Activated CD4-positive, alpha-beta T cell treated with anti-CD3 and anti-CD28 coated beads, Interleukin-2, amount 10 ng/mL, durations not matched to agents 7 days and 5 days (primary cell): ENCODE measurements at places on chromosomes 2 and 18. TPM values are rescaled to one million over a fixed set of nuclear protein-coding genes. Genes with fewer than 3 reads are reported as not detected.

DNA sequence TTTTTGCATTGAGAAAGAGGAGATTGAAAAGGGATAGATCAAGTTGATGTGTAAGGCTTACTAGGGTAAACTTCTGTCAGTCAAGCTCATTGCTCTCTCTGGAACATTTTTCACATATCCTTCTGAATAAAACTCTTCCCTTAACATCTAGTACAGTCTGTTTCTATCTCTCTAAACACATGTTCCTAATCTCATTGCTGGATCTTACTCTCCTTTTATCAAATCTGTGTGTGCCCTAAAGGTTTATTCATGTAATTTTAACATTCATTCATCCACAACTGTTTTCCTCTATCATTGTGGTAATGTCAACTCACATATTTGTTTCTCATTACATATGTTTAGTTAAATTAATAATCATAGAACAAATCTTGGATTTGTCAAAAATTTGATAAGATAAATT, 277.9 kb upstream of the GULP1 start:
- H3K36me3 ChIP-seq, result no peaks in the 10 kb centered on the region
- H3K27ac ChIP-seq, result no peak overlapping the region
- H3K4me1 ChIP-seq, result no peaks in the 10 kb centered on the region
- no peak for DNase-seq

DNA sequence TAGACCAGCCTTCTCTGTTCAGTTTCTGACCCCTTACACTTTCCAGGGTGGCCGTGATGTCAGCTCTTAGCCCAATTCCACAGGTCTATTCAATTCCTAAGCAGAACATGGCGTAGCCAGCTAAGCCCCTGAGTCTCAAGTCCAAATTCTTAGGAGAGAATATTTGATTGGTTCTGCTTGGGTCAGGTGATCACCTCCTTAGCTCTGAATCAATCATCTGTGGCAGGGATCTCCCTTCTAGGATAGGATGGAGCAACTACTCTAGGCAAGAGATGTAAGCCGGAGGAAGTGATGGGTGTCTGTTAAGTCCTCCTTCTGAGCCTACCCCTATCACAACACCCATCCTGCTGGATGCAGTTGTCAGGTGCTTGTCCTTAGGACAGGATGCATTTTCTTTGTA, 11.1 kb downstream of the UCN start:
- no peaks in the 10 kb centered on the region for H3K36me3 ChIP-seq
- H3K27me3 ChIP-seq, result peaks cover 15% of the 10 kb centered on the region
- no peak overlapping the region for H3K27ac ChIP-seq
- no peak for DNase-seq
- no peaks in the 10 kb centered on the region for H3K4me1 ChIP-seq

DNA sequence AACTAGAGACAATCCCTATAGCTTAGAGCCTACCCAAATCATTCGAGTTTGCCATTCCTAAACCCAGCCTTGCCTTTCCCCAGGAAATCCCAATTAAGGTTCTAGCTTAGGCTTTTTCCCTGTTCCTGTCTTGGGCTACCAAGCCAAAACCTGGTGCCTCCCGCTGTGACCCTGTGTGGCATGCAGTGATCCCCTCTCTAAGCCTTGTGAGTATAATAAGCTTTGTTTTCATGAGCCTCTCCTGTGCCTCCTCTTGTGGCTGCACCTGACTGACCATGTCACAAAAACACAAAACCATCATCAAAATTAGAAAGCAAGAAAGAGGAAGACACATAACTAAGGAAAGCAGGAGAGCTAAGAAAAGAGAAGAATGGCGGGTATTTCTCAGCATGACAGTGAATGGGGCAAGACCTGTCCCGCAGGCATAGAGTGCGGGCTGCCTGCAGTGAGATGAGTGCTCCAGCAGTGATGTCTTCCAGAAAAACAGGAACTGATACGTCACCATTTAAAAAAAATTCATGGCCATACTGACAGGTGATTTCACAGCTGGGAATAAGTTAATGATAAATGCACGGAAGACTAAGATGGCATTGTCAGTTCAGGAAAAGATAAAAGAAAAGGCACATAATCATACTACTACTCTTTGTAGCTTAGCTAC, 9.2 kb upstream of the PAIP2B start:
- no peaks in the 10 kb centered on the region for H3K36me3 ChIP-seq
- H3K4me1 ChIP-seq, result no peaks in the 10 kb centered on the region
- no peak for DNase-seq
- H3K4me3 ChIP-seq, result no peak overlapping the region
- H3K27ac ChIP-seq, result no peak overlapping the region

DNA sequence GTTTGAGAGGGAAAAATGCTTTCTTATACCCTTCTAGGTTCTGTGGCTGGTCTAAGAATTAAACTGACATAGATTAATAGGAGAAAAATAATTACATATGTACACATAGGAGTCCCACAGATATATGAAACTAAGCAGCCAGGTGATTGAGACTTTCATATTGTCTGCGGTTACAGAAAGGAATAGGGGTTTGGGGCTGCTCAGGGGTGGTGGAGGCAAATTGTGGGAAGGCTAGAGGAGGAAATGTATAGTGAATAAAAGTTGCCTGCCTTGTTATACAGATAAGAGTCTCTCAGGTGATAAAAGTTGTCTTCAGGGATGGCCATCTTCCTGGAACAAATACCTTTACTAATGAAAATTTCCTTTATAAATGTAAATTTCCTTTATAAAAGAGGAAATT, 28.6 kb downstream of the MDH1 start:
- H3K27me3 ChIP-seq, result peaks cover 13% of the 10 kb centered on the region
- H3K4me1 ChIP-seq, result no peaks in the 10 kb centered on the region
- DNase-seq, result no peak
- H3K4me3 ChIP-seq, result no peak overlapping the region

DNA sequence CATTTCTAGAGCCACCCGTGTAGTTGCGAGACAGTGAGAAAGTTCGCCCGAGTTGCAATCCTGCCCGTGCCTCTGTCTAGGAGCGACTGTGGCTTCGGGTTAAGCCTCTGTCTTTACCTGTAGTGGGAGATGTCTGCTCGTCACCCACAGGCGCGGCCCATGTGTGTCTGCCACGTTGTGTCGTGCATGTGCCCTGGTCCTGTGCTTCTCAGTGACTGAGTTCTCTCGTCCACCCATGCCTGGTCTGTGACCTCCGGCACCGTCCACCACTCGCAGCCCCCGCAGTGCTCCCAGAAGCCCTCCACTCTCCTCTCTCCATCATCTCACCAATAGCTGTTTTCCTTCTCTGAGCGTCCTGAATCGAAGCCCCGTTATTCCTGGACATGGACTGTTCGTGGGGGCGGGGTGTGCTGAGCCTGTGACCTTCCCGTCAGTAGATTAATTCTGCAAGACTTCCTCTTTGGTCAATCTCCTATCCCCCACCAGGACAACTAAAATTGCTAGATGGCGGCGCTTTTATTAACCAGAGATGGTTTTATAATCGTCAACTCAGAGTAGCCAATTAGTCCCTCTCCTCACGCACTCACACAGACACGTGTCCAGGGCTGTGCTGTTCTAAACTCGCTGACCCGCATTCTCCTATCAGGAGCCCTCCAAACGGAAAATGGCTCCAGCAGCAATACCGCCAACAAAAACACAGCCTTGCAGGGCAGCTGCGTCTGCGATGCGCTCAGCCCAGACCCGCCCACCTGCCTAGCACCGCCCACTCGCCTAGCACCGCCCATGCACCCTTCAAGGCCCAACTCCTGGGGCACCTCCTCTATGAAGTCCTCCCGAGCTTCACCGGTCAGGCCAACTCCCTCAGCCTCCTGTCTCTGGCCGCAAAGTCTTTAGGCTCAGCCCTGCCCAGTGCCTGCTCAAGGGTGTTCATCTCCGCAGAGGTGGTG, 119.4 kb downstream of the TWIST2 start:
- H3K27me3 ChIP-seq, result peaks cover 1% of the 10 kb centered on the region
- H3K4me3 ChIP-seq, result no peak overlapping the region
- no peaks in the 10 kb centered on the region for H3K4me1 ChIP-seq
- no peak for DNase-seq

DNA sequence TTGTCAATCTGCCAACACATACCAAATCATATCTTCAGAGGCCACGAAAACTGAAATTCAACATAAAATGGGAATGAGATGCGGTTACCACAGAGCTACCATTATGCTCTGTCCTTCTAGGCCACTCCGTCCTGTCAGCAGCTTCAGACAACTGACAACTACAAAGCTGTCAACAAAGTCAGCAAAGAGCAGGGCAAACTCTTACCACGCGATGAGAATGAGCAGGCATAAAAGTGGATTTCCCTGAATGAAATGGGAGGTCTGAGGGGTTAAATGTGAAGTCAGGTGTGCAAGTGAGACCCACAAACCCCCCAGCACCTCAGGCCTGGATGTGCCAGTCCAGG, 130.1 kb downstream of the LNPK start:
- no peaks in the 10 kb centered on the region for H3K4me1 ChIP-seq
- no peaks in the 10 kb centered on the region for H3K36me3 ChIP-seq
- peaks cover 8% of the 10 kb centered on the region for H3K27me3 ChIP-seq
- no peak overlapping the region for H3K4me3 ChIP-seq

- H3K27me3 ChIP-seq, result peaks cover 22% of the 10 kb centered on the region
- H3K36me3 ChIP-seq, result no peaks in the 10 kb centered on the region
Measured at GRCh38 chr2:118319271-118319684, 231.0 kb downstream of the INSIG2 start.

Gene ARHGAP28
- not detected for total RNA-seq

Gene SPATA3
- 0.71 TPM for total RNA-seq

- H3K27ac ChIP-seq, result no peak overlapping the region
- H3K27me3 ChIP-seq, result peaks cover 4% of the 10 kb centered on the region
- no peak overlapping the region for H3K4me3 ChIP-seq
- H3K4me1 ChIP-seq, result no peaks in the 10 kb centered on the region
Measured at GRCh38 chr2:195304310-195304709, 352.7 kb upstream of the SLC39A10 start.

GRCh38 chr2:234091432-234091879, 41.0 kb downstream of the SPP2 start:
- DNase-seq, result no peak
- H3K36me3 ChIP-seq, result peaks cover 1% of the 10 kb centered on the region
- H3K4me3 ChIP-seq, result no peak overlapping the region
- no peaks in the 10 kb centered on the region for H3K4me1 ChIP-seq
- H3K27ac ChIP-seq, result no peak overlapping the region

Gene FOXI3
- not detected for total RNA-seq

DNA sequence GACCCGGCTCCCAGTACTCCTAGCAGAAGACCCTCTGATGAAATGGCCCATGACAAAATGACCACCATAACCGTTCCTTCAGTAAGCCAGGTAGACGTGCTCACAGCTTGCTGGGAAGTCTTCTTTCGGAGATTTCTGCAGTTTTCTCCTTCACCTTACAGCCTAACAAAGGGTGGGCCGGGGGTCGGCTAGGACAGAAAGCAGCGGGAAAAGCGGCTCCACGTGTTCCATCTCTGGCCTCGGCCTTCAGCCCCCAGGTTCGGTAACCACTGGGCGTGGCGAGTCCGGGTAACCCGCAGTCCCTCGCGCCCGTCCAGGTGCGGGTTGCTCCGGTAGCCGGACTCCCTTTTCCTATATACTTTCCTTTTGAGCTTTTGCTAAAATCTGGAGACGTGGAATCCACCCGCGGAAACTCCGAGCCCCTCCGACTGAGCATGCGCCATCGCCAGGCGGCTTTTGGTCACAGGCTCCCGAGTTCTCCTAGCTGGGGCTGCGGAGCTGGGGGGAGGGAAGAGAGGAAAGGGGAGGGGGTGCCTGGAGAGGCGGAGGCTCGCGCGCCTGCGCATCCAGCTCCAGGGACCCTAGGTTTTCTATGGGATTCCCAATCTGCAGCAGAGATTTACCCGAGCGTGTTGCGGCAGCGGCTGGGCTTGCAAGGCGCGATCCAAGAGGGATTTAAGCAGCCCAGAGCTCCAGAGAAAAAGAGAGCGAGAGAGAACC, at the start of gene VSNL1:
VSNL1 (plus strand) TSS at position 604 of the 720 bp plus-strand sequence. CDS start 51,379 bp downstream, outside the sequence.
- H3K4me3 ChIP-seq, result no peak within 1 kb of the TSS
- peaks cover 66% of the 10 kb centered on the region for H3K27me3 ChIP-seq
- DNase-seq, result no peak
- peak within 1 kb of the TSS; percentile 63 for H3K27ac ChIP-seq

- no peak overlapping the region for H3K4me3 ChIP-seq
- DNase-seq, result no peak
- no peaks in the 10 kb centered on the region for H3K4me1 ChIP-seq
- H3K27me3 ChIP-seq, result peaks cover 1% of the 10 kb centered on the region
- H3K27ac ChIP-seq, result no peak overlapping the region
Measured at GRCh38 chr2:67927501-67927900, 135.3 kb downstream of the C1D start.

DNA sequence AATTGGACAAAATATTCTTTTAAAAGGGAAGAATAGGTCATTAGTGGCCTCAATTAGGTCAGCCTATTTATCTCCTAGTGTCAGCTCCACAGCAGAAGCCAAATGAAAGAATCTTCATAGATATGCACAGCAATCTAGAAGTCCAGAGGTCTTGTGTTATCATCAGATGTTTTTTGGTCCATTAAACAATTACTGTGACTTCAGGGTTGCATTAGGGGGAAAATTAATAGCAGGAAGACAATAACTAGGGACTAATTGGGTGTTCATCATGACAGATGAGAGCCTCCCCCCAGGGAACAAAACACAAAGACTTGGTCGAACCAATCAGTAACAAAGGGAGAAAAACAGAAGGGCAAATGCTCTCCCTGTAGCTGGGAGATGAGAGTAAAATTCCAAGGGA, 264.7 kb downstream of the PTH2R start:
- no peaks in the 10 kb centered on the region for H3K27me3 ChIP-seq
- no peaks in the 10 kb centered on the region for H3K36me3 ChIP-seq
- H3K27ac ChIP-seq, result no peak overlapping the region
- H3K4me3 ChIP-seq, result no peak overlapping the region
- DNase-seq, result no peak
- H3K4me1 ChIP-seq, result no peaks in the 10 kb centered on the region

GRCh38 chr2:104465981-104466380, 387.9 kb upstream of the POU3F3 start:
- H3K27ac ChIP-seq, result no peak overlapping the region
- H3K4me1 ChIP-seq, result no peaks in the 10 kb centered on the region
- no peak for DNase-seq
- no peaks in the 10 kb centered on the region for H3K36me3 ChIP-seq

Gene SLC66A2
- total RNA-seq, result 28.3 TPM

GRCh38 chr18:75450906-75451305, 23.4 kb upstream of the SMIM21 start:
- H3K4me1 ChIP-seq, result peaks cover 2% of the 10 kb centered on the region
- H3K27ac ChIP-seq, result no peak overlapping the region
- DNase-seq, result no peak
- H3K36me3 ChIP-seq, result no peaks in the 10 kb centered on the region
- no peak overlapping the region for H3K4me3 ChIP-seq

GRCh38 chr2:106185475-106186184, 8.5 kb downstream of the UXS1 start:
- H3K27me3 ChIP-seq, result no peaks in the 10 kb centered on the region
- H3K4me1 ChIP-seq, result peaks cover 72% of the 10 kb centered on the region
- no peak overlapping the region for H3K4me3 ChIP-seq
- H3K27ac ChIP-seq, result no peak overlapping the region

Gene LONRF2
- total RNA-seq, result 0.02 TPM

Gene TTC31
- total RNA-seq, result 45.8 TPM

Gene RNF152
- 0.50 TPM for total RNA-seq

Gene CXCR4
- 169 TPM for total RNA-seq
